ENCODE measurements at places on chromosomes 4 and X.

- peak; percentile 75 for DNase-seq
Observed at GRCh38 chr4:24067367-24068193, 177.7 kb upstream of the PPARGC1A start.

DNA sequence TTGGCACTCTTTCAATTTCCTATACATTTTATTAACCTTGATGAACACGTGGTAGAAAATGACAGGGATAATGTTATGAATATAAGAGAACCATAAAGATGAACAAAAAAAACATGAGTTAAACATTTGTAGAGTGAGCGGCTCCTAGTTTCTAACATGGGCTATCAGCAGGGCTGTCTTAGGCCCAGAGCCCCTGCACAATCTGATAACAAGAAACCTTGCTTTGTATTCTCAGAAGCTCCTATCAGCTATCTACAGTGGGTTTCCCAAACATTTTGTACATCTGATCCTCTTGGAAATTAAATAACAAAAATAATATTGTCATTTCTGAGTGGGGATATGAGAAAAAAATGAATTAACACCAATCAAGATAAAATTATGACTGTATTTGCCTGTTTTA is 10.6 kb upstream of the RBPJ start:
- no peak for DNase-seq

DNA sequence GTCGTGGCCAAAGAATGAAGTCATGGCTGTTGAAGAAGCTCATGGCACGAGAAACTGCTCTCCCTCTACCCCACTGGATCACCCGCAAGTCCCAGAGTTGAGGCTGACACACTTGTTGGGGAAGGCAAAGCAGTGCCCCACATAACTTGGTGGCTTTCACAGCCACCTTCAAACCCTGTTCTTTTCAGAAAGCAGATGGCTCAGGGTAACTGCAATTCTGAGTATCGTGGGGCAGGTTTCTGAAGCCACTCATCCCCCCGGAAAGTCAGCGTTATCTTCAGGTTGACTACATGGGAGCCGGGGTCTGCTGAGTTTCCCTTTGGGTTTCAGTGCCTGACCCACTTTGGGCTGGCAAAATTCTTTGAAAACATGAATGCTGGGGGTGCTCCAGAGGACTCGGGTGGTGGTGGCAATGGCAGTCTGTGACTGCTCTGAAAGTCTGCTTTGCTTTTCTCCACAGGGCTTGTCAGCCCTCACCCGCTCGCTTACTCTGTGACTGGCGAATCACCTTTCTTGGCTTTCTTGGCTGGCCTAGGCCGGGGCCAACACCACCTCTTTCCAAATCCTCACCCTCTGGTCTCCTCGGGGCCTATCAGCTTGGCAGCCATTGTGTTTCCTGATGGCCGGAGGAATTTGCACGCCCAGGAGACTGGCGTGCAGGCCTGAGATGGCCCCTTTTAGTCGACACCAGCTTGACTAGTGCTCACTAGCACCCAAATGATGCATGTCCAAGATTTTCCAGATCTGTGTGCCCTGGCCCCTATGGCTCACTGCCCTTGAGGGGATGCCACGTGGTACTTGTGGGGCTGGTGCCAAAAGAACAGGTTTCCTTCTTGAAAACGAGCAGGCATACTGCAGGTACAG is 7.3 kb downstream of the PPP1R3F start:
- no peak for DNase-seq

DNA sequence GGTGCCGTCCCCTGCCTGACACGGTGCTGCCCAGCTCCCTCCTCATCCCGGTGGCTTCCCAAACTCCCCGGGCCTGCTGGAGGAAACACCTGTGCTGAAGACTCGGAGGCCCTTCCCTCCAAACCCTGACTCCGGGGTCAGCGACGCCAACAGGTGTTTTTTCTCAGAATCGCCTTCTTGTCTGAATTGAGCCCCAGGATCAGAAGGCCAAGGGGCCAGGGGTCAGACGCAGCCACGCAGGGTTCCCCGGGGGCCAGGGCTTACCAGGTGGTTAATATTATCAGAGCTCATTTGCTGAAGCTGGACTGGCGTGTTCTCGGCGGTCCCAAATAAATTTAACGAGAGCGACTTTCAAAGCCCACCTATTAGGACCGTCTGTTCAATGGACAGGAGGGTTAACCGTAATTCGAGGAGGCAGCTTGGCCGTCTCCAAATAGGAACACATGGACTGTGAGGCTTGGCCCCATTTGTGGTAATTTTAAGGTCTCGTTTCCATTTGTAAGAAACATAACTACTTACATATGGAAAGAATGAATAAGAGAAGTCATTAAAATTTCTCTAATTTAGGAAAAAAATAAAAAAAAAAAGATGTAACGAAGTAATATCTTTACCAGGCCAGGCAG is 239.3 kb downstream of the CRLF2 start:
- no peak for DNase-seq

DNA sequence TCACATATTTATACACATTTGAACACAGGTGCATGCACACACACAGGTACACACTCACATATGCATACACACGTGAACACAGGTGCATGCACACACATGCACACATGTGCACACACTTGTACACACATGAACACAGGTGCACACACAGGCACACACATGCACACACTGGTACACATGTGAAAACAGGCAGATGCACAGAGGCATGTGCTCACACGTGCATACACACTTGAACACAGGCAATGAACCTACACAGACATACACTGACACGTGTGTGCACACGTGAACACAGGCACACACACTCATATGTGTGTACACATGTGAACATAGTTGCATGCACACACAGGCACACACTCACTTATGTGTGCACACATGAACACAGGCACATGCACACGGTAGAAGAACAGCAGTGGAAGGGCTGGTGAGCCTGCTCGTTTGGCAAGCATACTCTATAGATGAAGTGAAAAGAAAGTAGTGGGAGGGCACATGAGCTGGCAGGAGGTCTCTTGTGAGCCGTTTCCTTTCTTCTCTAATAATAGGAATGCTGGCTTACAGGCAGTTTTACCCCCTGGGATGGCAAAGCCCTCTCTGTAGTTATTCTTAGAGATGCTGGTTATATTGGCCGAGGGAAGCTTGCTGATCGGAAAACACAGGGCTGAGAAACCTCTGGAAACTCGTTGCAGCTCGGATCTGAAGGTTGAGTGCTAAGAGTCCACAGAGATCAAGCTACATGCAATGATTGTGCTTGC is 279.6 kb upstream of the CLNK start:
- no peak for DNase-seq

DNA sequence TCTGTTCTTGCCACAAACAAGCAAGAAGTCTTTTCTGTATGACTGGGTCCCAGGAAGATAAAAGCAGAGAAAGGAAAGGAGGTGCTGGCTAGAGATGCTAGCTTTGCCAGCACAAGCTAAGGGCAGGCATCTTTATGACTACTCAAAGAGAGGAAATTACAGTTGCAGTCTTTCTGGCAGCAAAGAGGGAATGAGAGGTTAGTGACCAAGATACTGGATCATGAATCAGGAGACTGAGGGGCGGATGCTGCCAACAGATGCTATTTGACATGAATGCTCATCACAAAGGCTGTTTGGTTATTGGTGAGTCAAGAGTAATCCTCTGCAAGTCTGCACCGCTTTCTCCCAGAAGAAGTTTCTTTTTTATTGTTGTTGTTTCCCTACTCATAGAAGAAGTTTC is 5.5 kb upstream of the XIAP start:
- DNase-seq: no peak

DNA sequence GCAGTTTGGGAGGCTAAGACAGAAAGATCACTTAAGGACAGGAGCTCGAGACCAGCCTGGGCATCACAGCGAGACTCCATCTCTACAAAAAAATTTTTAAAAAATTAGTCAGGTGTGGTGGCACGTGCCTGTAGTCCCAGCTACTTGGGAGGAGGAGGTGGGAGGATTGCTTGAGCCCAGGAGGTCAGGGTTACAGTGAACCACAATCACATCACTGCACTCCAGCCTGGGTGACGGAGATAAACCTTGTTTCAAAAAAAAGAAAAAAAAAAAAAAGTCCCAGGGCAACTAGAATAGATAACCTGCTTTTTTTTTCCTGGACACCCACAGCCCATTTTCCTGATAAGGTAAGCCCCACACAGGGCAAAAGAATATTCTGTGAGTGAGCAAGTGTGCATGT is 96.3 kb downstream of the C4orf51 start:
- no peak for DNase-seq

- DNase-seq: no peak
Observed at GRCh38 chrX:69162361-69162865, 2.8 kb downstream of the PJA1 start.

DNA sequence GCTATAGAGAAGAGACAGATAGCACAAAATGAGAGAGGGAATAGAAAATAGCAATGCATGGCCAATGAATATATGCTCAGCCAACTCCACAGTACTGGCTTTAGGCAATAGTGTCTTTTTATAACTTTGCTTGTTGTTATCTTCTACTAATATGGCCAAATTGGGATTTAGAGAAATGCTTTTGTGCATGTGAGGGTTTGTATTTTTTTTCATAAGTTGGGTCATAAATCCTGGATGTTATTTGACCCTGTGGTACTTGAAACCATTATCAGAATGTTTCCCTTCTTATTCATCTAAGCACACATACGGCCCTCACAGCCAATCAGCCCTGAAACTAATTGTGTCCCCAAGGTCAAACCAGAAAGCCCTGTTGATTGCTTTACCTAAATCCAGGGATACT is 35.2 kb upstream of the LPAR4 start:
- peak; percentile 42 for DNase-seq

- DNase-seq: no peak
Observed at GRCh38 chrX:22069586-22069985, 37.5 kb downstream of the PHEX start.

DNA sequence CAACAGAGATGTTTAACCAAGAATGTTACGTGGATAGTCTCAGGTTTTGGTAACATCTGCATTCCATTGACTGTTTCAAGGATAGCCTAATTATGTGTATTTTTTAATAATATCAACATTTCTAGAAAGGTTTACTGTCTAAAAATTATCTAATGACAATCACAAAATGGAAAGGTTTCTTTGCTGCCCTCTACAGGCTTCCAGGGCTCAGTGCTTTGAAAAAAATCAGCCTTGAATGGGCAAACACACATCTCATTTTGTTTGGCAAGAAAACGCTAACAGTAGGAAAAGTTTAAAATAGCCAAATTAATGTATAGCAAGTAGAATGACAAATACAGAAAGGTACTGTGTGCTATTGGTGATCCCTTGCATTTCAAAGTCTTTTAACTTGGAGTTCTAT is 223.4 kb upstream of the PRPS2 start:
- peak; percentile 2 for DNase-seq

DNA sequence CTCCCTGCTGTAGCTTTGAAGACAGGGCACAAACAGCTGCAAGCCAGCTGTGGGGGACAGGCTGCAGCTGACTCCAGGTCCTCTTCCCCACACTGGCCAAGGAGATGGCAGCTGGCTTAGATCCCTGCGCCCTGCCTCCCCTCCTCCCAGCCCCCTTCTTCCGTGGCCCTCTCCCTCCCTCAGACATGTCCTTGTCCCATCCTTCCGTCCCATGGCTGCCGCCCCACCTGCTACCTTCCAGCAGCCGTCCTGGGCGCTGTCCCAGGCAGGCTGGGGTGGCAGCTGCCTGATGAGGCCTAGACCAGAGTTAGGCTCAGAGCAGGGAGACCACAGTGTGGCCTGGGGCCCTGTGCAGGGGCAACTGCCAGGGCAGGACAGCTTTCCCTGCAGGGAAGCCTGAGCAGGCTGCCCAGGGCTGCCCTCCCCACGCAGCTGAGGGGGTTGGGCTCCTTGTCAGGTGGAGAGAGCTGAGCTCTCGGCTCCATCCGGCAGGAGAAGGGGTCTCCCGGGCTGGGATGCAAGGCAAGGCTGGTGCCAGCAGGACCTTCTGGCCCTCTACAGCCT is 3.3 kb upstream of the BGN start:
- no peak for DNase-seq

- DNase-seq: no peak
Observed at GRCh38 chrX:50893047-50893446, 17.5 kb upstream of the BMP15 start.

DNA sequence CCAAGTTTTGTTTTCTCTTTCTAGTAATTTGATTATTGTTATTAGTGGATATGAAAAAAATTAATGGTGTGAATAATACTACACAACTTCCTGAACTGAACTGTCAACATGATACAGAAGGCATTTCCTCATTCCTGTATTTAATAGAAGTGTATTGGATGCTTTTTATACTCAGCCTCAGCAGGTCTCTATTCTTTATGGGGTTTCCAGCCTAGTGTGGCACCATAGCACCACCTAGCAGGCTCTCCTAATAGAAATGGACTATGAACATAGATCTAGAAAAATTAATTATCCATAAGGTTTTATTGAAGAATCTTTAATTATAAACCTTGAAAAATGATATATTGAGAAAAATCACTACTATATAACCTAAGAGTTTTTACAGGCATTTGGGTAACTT is 52.4 kb downstream of the GLRB start:
- DNase-seq: peak; percentile 57

- DNase-seq: no peak
Observed at GRCh38 chr4:79030973-79031372, 91.7 kb upstream of the PAQR3 start.

DNA sequence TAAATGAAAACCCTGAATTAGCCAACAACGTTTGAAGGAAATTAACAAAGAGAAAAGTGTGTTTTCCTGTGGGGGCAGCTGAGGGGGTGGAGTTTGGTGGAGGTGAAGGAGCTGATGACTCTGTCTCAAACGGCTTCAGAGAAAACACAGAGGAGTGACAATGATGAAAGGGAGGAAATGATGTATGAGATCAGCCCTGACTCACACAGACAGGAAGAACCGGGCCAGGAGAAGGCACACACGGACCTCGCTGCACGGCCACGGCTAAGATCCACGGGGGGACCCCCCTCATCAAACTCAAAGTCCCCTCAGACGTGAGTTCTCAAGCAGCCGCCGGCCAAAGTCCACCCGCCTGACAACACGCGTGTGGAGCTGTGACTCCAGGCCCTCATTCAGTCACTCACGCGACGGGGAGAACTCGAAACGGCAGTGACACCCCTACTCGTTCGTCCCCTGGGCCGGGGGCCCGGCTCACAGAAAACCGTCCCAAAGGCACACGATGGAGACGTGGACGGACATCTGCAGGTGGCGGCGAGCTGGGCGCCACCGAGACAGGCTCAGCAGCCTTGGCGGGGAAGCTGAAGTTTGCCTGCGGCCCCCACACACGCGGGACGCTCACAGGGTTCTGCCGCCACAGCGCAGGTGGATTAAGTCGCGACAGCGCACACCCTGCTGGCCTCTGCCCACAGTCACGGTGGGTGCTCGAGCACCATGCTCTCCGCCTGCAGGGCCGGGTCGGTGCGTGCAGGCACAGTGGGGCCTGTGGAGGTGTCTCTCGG is 28.8 kb downstream of the PPP2R3B start:
- DNase-seq: peak; percentile 80

DNA sequence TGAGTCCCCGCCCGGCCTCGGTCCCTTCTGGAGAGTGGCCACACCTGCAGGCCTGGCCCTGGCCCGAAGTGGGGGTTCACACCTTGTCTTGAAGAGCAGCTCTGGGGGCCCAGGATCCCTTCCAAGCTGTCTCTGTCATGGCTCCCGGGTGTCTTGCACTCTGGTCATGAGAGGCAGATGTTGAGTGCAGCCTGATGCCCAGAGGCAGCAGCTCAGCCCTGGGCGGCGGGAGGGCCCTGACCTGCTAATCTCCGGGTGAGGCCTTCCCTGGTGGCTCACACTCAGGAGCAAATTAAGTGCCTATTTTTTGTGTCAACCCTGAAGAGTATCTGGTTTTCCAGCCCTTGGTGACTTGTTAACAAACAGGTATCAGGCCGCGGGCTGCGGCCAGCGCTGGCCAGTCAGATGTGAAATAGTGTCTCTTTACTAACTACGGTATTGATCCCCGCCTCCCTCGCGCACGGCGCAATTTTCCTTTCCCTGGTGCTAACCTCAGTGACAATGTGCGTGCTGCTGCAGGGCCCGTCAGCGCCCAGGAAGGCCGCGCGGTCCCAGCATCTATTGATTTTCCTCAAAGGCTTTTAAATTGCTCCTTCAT is 24.2 kb downstream of the NKX1-1 start:
- DNase-seq: no peak
